ENCODE measurements at places on chromosomes 1 and 21. TPM values are rescaled to one million over a fixed set of nuclear protein-coding genes. Genes with fewer than 3 reads are reported as not detected.

The AMY1B gene
- polyA plus RNA-seq = not detected

DNA sequence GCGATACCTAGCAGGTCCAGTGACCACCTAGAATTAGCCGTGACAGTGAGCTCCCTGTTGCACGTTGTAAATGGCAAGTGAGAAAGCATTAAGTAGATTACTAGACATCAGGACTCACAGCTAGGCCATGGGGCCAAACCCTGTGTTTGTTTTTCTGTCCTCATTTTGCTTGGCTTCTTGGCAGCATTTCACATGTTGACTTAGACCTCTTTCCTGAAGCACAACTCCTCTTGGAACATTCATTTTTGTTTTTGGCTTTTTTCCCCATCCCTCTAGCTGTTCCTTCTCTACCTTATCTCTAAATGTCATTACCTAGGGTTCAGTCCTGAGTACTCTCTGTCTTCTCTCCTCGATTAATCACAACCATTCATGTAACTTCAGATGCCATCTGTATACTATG lies 16.9 kb upstream of the PTPN14 start:
- DNase-seq = no peak

DNA sequence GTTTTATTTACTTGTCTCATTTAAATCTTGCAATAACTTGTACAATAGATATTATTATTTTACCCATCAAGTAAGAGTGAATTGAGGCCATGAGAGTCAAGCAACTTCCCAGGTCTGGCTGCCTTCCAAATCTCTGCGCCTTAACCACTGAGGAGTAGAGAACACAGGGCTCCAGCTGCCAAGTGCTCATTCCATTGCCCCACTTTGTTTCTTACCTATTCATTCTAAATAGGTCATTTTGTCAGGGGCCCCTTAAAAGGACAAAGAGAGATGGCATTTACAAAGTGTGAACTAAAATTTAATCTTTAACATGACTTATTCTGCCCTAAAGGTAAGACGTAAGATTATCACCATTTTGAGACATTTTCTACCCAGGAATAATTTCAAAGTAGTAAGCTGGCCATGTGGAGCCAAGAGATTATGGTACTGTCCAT lies 3.5 kb downstream of the PPP1R15B start:
- no peak for DNase-seq

The PLA2G2A gene
- polyA plus RNA-seq = 0.52 TPM

- no peak for DNase-seq
Observed at GRCh38 chr1:110752941-110753725, 78.4 kb upstream of the KCNA3 start.

GRCh38 chr1:25128121-25128621 lies 104.1 kb downstream of the SYF2 start:
- no peak for DNase-seq

Measured in kidney (tissue), 22 donors.